ENCODE measurements at places on chromosomes 7 and 10.

DNA sequence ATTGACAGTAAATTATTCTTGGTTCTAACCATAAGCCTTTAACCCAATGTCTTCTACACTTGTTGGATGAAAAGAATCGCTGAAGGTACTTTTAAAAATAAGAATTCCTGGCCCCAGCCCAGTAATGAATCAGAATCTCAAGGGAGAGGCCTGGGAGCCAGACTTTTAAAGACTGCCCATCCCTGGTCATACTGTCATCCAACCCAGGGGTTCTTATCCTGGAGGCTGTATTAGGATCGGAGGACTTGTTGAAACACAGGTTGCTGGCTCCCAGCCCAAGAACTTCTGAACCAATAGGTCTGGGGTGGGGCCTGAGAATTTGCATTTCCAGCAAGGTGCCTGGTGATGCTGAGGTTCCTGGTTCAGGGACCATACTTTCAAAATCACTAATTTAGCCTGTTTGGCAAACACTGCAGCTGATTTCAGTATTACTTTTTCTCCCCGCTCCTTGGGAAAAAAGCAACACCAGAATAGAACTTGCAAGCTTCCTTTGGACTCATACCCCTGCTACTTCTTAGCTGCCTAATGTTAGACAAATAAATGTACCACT is 79.5 kb upstream of the FAM133B start:
- DNase-seq, result no peak

DNA sequence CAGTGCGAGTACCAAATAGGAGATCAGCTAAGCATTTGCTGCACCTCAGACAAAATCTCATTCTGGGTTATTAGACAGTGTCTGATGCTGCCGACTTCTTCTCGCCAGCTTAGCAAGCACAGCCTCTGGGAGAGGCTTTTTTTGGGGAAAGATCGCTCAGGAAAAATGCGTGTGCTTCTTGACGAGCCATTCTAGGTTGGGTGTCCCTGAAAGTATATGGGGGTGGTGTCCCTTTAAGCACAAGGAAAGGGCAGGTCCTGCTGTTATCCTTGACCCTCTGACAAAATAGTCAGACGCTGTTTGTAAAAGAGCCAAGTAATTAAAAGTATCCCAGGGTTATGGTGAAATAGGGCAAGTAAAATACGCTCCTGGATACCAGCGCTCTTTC is 540.1 kb upstream of the FZD8 start:
- DNase-seq, result no peak

DNA sequence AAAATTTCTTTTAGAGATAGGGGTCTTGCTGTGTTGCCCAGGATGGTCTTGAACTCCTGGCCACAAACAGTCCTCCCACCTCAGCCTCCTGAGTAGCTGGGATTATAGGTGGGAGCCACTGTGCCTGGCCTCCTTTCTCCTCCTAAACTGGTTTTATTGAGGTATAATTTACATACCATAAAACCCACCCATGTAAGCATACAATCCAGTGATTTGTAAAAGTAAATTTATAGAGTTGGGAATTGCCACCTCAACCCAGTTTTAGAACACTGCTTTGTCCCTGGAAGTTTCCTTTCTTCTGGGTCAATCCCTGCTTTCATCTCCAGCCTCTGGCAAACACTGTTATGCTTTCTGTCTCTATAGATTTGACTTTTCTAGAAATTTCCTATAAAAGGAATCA is 49.0 kb downstream of the CNNM2 start:
- no peak for DNase-seq

DNA sequence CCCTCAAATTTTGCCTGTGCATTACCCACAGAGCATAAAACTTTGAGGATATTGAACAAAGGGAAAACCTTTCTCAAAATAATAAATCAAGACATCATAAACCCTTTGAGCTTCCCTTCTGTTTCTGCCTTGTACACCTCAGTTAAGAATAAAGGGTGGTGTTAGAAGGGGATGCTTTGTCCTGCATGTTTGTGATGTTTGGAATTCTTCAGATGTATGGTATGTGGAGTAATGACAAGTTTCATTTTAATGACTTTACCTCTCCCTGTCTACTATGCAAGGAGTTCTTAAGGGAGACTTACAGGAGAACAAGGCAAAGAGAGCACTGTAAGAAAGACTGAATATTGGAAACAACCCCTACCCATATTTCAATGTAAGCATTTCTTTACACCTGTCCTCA is 99.2 kb downstream of the HECW1 start:
- no peak for DNase-seq

DNA sequence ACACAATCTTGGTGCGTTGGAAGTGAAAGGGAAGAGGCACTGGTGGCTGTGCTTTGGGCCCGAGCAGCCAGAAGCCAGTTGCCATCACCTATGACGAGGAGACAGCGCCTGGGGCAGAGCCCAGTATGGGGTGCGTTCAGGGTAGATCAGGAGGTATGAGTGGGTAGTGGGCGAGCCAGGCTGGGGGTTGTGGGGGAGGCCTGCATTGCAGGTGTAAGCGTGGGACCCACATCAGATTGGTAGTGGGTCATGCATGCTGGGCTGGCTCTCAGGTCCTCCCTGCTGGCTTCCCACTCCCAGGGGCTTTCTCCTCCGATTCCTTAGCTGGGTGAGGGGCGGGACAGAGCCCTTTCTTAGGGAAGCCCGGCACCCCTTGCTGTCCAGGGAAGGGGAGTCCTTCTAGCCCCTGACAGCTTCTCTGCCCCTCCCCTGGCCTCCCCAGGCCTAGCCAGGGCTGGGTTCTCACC is 445 bp upstream of the PVRIG start:
- DNase-seq, result no peak

DNA sequence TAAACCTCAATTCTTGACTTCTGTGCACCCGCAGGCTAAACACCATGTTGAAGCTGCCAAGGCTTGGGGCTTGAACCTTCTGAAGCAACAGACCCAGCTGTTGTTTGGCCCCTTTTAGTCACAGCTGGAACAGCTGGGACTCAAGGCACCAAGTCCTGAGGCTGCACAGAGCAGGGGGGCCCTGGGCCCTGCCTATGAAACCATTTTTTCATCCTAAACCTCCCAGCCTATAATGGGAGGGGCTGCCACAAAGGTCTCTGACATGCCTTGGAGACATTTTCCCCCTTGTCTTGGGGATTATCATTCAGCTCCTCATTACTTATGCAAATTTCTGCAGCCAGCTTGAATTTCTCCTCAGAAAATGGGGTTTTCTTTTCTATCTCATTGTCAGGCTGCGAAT is 31.8 kb downstream of the LMBR1 start:
- DNase-seq, result no peak

- DNase-seq, result no peak
Measured at GRCh38 chr10:50398823-50399222, 147.5 kb upstream of the ASAH2 start.

Measured in stimulated activated CD4-positive, alpha-beta T cell treated with anti-CD3 and anti-CD28 coated beads, Interleukin-15, amount 100 ng/mL, for 1 hour (primary cell).